ENCODE measurements at places on chromosomes 7 and 10. TPM values are rescaled to one million over a fixed set of nuclear protein-coding genes. Genes with fewer than 3 reads are reported as not detected.

- no peak for DNase-seq
Observed at GRCh38 chr7:26375726-26376174, 84.1 kb downstream of the SNX10 start.

The LRRD1 gene
- polyA plus RNA-seq = not detected

GRCh38 chr10:101752241-101752640, 23.7 kb downstream of the FGF8 start:
- DNase-seq = no peak

The KEL gene
- polyA plus RNA-seq = 5.0 TPM

DNA sequence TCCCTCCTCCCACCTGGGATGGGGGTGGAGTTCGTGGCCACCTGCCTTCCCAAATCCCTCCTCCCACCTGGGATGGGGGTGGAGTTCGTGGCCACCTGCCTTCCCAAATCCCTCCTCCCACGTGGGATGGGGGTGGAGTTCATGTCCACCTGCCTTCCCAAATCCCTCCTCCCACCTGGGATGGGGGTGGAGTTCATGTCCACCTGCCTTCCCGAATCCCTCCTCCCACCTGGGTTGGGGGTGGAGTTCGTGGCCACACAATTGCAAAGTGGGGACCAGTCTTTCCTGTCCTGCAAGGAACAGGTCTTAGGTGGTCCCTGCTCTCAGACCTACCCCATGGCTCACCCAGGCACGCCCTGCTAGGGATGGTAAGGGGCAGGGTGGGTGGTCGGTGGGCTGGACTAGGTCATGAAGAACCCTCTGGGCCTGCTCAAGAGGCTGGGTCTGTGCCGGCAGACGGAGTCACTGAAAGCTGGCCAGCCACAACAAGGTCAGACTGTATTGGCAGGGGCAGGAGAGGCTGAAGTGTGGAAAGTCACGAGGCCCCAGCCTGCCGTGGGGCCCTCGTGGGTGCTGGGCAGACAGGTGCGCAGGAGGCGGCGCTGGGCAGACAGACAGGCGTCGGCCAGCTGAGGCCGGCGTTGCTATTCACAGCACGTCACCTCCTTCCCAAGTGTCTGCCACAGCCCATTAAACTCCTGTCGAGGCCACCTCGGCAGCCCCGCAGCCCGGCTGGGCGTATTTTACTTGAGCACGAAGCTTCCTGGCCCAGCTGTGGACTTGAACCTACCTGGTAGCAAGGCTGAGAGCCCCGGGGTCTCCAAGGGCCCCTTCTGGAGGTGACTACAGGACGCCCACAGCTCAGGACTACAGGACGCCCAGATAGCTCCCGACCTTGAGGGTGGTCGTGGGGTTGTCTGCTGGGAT, 4.1 kb downstream of the KNDC1 start:
- peak; percentile 70 for DNase-seq

GRCh38 chr7:123844712-123845219, at the start of gene HYAL4:
TSS of gene HYAL4 (plus strand) at chr7:123845169. CDS start at chr7:123868274, 23,105 bp downstream.
- no peak for DNase-seq

DNA sequence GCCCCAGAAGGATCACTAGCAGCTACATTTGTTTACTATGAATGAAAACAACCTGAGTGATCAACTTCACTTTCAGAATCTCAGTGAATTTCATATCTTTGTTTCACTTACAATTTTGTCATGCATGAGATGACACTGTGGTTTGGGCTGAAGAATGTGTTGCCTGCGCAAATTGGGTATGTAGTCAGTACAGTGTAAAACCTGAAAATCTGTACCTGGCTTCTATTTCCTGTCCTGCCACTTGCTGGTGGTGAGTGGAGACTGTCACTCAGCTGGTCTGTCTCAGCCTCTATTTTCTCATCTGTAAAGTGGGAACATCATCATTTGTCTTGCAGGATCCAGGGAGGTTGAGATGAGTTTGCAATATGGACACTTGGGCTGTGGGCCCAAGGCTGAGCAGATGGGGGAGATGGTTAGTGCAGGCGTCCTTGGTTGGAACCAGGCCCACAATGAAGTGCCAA, 118.0 kb downstream of the WDFY4 start:
- no peak for DNase-seq

DNA sequence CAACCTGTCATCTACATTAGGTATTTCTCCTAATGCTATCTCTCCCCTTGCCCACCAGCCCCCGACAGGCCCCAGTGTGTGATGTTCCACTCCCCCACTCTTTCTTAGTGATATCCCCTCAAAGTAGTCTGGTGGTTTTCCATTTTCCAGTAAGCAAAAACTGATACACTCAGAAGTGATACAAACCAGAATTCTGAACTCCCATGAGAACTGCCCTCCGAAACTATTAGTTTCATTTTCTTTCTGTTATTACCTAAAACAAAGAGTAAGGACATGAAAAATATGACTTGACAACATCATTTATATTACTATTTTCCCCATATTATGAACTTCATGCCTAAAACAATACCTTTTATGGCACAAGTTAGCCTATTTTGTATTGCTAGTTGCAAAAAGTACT, 175.0 kb downstream of the OTUD1 start:
- no peak for DNase-seq

DNA sequence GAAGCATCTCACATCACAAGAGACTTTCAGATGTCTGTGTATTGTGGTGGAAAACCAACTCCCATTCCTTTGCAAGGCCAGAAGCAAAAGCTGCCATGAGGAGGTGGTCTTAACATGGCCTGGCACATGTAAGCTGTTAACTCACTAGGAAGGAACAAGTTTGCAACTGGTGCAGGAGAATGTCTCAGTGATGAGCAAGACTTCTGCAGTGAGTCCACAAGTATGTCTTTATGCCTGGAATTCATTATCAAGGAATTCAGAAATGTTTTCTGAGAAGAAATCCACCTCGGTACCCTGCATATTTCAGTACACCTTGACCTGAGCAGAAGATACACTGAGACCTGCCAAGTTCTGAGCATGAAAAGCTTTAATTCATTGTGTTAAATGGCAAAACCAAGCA, 1033.1 kb downstream of the NRG3 start:
- no peak for DNase-seq

DNA sequence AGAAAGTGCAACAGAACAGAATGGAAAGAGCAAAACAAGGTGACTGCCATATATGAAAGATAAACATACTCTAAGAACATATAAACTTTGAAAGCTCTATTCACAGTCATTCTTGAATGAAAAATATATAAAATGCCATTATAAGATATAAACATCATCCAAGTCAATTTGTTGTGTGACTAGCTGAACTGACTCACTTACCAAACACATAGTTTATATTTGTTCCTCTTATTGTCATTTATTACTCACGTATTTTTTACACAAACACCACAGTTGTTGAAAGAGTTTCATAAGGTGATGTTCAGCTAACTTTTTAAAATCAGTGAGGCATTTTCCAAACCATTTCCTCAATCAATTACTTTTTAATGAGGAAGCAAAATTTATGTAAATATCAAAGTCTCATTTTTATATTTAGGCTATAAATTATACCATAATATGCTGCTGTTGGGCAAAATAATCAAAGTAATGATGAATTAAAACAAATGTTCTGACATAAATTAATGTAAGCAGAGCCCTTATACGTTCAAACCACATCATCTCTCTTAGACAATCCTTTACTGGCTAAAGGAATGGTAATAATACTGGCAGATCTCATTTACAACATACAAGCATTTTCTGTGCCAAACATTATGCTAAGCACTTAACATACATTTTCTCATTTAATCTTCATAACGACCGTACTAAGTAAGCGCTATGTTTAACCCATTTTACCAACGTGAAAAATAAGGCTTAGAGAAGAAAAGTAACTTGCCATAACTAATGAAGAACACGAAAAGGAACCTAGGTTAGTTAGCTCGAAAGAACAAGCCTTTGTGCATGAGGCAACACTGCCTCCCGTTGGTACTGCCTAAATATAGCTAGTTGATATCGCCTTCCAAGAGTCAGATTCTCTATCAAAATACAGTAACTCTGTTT, 7.3 kb downstream of the LRRN3 start:
- no peak for DNase-seq

DNA sequence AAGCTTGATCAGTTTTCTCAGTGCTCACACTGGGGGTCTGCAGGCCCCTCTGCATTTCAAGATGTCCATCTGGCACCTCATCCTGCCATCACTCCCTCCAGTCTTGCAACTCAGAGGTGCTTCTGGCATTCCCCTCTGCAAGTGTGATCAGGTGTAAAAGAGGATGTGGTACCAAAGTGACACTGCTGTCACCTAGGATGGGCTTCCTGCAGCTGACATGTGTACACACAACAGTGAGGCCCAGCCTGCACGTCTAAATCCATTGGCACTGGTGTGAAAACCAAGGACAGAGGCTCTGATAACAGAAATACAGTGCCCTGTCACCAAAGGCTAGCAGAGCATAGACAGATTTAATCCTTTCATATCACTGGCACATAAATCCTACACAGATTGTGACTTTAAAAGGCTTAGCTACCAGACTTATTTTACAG, 162.5 kb upstream of the CELF2 start:
- DNase-seq = no peak

The GHRHR gene
- not detected for polyA plus RNA-seq

The OR6V1 gene
- not detected for polyA plus RNA-seq

GRCh38 chr7:47373871-47374451, 207.9 kb downstream of the TNS3 start:
- DNase-seq = peak; percentile 37

- DNase-seq = no peak
Observed at GRCh38 chr10:114697061-114697598, 39.1 kb upstream of the ABLIM1 start.

DNA sequence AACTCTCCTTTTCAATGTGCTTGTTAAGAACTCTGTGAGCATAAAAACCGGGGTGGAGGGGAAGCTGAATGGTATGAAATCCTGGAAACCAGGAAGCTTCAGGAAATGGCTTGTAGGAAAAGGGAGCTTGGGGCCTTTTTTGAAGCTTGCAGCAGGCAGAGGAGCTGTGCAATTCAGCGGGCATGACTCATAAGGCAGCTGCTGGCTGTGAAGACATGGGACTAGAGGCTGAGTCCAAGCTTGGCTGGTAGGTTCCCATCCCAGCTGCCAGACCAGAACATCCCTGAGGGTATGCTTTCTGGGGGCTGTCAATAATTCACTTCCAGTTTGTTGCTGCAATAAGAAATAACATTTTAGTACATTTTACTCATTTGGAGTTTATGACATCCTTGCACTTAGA, 36.8 kb upstream of the CDC14C start:
- no peak for DNase-seq

The NRCAM gene
- 8.6 TPM for polyA plus RNA-seq

DNA sequence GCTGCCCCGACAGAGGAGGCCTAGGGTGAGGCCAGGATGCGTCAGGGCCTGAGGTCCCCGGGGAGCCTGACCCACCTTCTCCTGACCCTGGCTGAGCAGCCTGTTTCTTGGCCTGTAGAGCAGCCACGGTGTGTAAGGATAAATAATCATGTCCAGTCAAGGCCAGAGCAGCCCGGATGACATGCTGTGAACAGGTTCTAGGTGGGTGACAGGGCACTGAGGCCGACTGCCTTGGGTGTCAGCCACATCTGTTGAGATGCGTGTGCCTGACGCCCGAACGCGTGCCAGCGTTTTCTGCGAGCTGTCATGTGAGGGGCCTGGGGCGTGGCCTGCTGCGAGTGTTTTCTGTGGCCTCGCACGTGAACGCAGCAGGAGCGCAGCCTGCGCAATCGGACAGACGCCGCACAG, 118.3 kb downstream of the FAM53B start:
- no peak for DNase-seq

The AKR1C4 gene
- not detected for polyA plus RNA-seq

All from spleen (tissue), 13 donors.